ENCODE measurements at places on chromosomes 5 and 9.

- no peak for DNase-seq
Observed at GRCh38 chr9:110180511-110181434, 27.2 kb downstream of the C9orf152 start.

DNA sequence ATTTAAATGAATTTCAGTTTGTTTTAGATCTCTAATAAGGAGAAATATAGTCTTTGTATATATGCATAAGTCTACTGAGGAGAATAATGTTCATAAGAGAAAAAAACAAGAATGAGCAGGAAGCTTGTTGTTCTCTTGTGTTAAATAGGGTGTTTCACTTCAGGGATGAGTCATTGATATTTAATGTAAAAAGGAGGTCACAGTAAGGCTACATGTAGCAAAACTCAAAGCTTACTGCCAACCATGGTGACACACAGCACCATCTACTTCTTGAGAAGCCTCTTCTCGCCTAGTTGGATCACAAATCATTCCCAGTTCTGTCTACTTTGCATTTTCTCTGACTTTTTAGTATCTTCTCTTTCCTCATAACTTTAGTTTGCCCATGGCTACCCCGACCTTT, 1466.0 kb upstream of the C9orf72 start:
- DNase-seq = no peak

DNA sequence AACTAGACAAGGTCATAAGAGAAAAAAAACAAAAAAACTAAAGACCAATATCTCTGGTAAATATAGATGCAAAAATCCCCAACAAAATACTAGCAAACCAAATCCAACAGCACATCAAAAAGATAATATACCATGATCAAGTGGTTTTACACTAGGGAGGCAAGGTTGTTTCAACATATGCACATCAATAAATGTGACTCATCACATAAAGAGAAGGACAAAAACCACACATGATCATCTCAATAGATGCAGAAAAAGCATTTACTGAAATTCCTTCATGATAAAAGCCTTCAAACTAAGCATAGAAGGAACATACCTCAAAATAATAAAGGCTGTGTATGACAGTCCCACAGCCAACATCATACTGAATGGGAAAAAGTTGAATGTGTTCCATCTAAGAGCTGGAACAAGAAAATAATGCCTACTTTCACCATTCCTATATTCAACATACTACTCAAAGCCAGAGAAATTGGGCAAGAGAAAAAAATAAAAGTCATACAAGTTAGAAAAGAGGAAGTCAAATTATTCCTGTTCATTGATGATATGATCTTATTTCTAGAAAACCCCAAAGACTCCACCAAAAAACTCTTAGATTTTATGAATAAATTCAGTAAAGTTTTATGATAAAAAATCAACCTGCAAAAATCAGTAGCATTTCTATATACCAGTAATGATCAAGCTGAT, 72.2 kb upstream of the FAM169A start:
- DNase-seq = no peak

GRCh38 chr5:146068206-146068605, 37.2 kb downstream of the PLAC8L1 start:
- DNase-seq = no peak

DNA sequence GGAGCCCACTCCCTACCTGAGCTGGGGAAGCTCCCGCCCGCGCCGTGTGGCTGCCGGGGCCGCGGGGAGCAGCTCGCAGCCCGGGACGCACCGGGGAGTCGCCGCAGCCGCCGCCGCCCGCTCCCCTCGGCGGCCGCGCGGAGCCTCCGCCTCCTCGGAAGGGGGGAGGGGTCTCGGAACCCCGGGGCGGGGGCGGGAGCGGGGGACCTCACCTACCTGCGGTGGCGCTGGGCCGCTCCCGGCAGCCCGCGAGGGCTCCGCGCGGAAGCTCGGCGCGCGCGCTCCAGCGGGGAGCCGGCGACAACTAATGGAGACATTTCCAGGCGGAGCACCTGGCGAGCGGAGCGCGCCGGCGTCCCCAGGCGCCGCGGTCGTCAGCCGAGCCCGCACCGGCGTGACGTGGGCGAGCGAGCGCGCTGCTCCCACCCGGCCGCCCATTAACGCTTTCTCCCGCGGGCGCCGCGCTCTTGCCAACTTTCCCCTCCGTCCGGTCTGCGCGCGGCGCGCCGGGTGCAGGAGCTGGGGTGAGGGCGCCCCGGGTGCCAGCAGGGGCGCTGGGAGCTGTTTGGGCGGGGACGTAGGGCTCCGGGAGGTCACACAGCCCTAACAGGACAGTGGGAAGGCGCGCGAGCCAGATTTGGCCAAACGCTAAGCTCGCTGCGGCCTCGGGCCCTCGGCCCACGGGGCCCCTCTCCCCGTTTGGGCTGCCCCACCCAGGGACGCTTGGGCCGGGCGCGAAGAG, 4.3 kb upstream of the IRX4 start:
- DNase-seq = no peak

Data from stimulated activated CD4-positive, alpha-beta T cell treated with anti-CD3 and anti-CD28 coated beads, Interleukin-4, amount 100 ng/mL, for 4 hours (primary cell).